ENCODE measurements at places on chromosomes 2 and 18. TPM values are rescaled to one million over a fixed set of nuclear protein-coding genes. Genes with fewer than 3 reads are reported as not detected.

GRCh38 chr2:193103064-193103463 is 908.3 kb upstream of the TMEFF2 start:
- DNase-seq: no peak

- no peak for DNase-seq
These were observed 16.2 kb downstream of the CCDC88A start for GRCh38 chr2:55403256-55403998.

DNA sequence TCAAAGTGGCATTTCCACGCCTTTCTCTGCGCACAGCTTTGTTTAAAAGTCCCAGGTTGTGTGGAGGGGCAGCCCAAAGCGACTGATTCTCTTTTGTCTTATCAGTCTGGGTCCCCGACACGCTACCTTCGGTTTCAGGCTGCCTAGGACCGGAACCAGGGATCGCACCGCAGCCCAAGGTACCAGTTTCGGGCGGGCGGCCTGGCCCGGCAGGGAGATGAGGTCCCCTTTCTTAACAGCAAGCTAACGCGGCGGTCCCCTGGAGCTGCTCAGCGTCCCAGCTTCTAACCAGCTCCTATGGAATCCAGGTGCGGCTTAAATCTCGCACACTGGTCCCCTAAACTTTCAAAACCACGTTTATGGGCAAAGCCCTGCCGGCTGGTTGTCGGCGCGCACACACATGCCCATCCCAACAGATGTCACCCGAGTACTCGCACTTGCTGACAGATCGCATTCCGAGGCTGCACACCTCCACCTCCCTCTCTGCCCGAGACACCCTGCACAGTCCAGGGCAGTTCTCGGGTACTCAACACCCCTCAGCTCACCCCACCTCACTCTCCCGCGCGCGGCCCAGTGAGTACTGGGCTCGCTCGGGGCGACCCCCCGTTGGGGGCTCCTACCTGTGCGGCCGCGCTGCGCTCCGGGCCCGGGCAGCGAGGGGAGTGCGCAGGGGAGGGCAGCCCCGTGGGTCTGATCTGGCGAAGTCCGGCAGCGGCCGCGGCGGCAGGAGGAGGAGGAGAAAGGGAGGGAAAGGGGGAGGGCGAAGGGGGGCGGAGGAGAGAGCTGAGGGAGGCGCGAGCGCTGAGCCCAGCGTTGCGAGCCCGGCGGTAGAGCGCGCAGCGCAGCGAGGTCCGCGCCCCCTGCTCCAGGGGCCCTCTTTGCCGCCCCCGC is at the start of gene EFEMP1:
Gene EFEMP1, minus strand, starts transcription at position 692 of the 891 bp plus-strand sequence. CDS start 1,342 bp downstream, outside the sequence.
- DNase-seq: peak; percentile 46

GRCh38 chr2:111884592-111884964 is 585 bp upstream of the ANAPC1 start:
- no peak for DNase-seq

DNA sequence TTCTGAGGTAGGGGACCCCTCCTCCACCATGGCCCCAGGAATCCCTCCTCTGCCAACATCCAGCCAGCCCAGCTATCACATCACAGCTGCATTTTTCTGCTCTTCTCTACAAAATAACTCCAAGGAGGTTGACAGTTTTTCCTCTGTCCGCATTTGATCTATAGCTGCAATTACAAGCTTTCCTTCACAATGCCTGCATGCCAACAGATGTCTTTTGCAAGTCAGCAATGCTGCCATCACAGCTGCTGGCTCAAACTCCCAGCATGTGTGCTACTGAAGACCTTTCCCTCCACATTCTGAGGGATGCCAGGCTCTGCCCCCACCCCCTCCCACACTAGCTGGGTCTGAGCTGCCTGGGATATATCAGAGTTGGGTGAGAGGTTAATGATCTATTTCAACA is 51.7 kb downstream of the MCFD2 start:
- DNase-seq: no peak

DNA sequence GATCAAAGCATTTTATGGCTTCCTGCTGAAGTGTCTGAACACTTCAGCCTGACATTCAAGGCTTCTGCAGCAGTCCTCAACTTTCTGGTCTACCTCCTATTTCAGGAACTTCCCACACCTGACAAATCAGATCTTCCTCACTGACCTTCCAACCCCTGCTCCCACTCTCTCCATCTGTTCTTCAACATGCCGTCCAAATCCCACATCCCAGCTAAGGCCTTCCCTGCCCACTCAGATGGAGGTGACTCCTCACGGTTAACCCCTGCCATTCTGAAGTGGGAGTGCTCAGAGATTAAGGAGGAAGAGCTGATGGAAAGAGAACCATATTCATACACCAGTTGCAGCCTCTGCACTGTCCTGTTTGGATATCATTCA is 104.8 kb downstream of the POLR1A start:
- no peak for DNase-seq

The ACAA2 gene
- polyA plus RNA-seq: 77.2 TPM

The SEH1L gene
- polyA plus RNA-seq: 33.5 TPM

The RNPEPL1 gene
- polyA plus RNA-seq: 28.9 TPM

The MEP1B gene
- polyA plus RNA-seq: 0.78 TPM

The FIGN gene
- 3.5 TPM for polyA plus RNA-seq
